IPS DF 6.9 (cell line): ENCODE measurements at places on chromosomes 4 and X.

DNA sequence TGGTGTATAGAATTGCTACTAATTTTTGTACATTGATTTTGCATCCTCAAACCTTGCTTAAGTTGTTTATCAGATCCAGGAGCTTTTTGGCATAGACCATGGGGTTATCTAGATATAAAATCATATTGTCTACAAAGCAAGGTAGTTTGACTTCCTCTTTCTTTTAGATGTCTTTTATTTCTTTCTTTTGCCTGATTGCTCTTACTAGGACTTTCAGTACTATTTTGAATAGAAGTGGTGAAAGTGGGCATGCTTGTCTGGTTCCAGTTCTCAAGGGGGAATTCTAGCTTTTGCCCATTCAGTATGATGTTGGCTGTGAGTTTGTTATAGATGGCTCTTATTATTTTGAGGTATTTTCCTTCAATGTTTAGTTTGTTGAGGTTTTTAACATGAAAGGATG is 187.9 kb upstream of the LCORL start:
- DNase-seq: no peak

GRCh38 chrX:24985120-24985519 is 30.6 kb downstream of the ARX start:
- no peak for DNase-seq

DNA sequence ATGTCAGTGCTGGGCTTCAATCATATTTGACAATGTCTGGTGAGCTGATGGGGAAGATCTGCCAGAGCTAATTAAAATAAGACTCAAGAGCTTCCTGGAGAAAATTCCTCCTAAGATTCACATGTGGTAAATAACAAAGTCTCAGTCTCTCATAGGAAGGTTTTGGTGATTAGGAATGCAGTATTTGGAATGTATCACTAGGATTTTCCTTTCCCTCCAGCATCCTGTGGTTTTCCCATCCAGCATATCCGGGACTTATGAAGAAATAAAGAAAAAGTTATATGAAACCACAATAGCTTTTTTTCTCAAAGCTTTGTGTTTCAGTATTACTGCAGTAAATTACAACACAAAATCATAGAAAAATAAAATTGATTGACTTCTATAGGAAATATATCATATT is 1597.1 kb downstream of the ADGRL3 start:
- DNase-seq: no peak

- DNase-seq: no peak
Observed at GRCh38 chr4:105208561-105208960, 61.9 kb downstream of the TET2 start.

DNA sequence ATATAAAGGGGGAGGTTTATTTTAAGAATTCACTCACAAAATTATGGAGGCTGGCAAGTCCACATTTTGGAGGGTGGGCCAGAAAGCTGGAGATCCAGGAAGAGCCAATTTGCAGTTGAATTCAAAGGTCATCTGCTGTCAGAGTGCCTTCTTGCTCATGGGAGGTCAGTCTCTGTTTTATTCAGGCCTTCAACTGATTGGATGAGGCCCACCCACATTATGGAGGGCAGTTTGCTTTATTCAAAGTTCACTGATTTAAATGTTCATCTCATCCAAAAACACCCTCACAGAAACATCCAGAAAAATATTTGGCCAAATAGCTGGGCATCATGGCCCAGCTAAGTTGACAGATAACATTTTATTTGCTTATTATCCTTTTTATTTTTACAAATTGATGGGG is 59.5 kb downstream of the SEPSECS start:
- DNase-seq: no peak

- DNase-seq: no peak
Observed at GRCh38 chr4:11130195-11130970, 298.3 kb downstream of the HS3ST1 start.

DNA sequence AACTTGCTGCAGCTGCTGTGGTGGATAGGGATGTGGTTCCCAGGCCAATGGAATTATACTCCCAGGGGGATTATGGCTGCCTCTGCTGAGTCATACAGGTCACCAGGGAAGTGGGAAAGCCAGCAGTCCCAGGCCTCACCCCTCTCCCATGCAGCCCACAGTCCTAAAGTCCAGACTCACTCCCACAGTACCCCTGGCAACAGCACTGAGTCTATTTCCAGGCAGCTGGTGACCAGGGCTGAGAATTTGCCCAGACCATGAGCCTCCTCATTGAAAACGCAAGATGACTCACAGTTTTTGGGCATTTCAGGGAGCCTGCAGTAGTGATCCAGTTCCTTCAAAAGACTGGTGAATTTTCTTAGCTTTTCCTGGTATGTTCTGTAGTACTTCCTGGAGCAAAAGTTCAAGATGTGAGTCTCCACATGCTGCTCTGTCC is 137.6 kb downstream of the NPNT start:
- DNase-seq: no peak
